ENCODE measurements at places on chromosomes 2 and 18. TPM values are rescaled to one million over a fixed set of nuclear protein-coding genes. Genes with fewer than 3 reads are reported as not detected.

Gene GULP1
- not detected for total RNA-seq

Gene TUBA4B
- not detected for total RNA-seq

Gene REG1B
- not detected for total RNA-seq

Gene UGT1A5
- not detected for total RNA-seq

- no peak for DNase-seq
Measured at GRCh38 chr2:140526575-140526974, 1604.2 kb downstream of the LRP1B start.

DNA sequence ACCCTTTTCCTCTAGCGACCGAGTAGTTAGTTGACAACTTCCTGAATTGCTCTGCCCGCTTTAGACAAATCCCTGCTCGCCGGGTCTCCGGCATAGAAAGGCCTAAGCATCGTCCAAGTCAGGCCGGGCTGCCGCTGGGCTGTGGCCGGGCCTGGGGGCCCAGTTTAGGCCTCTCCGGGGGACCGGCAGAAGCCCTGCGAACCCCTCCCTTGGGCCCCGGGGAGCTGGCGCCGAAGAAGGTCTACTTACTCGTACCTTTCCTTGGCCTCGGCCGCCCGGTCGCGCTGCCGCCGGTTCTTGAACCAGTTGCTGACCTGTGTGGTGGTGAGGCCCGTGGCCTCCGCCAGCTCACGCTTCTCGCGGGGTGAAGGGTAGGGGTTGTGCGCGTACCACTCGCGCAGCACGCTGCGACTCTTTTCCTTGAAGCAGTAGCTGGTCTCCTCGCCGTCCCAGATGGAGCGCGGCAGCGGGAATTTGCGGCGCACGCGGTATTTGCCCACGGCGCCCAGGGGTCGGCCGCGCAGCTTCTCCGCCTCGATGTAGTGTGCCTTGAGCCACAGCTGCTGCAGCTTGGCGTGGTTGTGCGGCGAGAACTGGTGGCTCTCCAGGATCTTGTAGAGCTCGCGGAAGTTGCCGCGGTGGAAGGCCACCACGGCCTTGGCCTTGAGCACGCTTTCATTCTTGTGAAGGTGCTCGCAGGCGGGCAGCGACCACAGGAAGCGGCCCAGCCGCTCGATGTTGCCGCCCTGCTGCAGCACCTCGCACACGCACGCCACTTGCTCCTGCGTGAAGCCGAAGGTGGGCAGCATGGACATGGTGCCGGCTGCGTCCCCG, 739 bp downstream of the SIX2 start:
- no peak for DNase-seq

Gene HOXD12
- not detected for total RNA-seq

DNA sequence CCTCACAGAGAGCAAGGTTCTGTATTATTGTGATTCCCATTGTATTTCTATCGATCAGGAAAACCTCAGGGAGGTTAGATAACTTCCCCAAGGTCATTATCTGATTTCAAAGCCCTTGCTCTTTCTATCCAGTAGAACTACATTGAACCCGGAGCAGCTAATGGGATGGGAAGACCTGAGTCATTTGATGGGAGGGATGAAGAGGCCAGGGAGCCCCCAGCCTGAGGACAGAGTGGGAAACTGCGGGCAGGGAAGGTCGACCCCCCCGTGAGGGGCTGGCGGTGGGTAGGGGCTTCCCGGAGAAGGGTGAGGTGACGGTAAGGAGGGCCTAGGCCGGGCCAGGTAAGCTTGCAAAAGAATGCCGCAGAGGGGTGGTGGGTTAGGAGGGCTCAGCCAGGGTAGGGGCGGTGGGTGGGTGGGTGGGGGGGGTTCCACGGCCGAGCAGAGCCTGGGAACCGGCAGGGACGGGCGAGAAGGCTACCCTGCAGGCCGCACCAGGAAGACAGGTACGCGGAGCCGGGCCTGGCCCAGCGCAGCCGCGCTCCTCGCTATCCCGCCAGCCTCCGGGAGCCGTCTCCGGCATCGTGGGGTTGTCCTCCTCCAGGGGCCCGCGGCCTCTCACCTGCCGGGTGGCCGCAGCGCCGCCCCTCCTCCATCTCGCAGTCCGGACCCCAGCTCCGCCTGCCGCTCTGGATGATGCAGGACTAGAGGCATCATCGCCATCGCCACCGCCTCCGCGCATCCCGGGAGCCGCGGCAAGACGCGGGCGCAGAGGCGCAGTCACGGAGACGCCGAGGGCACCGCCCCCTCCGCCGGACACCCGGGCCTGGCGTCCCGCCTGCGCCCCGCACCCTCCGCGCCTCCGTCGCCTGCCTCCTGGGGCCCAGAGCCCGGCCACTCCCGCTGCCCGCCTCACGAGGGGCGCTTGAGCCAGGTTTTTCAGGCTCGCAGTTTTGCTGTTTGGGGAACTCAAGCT, at the start of gene GPR75:
TSS of gene GPR75 (minus strand) at position 762 of the 976 bp plus-strand sequence. CDS start 5,211 bp downstream, outside the sequence.
- no peak for DNase-seq

DNA sequence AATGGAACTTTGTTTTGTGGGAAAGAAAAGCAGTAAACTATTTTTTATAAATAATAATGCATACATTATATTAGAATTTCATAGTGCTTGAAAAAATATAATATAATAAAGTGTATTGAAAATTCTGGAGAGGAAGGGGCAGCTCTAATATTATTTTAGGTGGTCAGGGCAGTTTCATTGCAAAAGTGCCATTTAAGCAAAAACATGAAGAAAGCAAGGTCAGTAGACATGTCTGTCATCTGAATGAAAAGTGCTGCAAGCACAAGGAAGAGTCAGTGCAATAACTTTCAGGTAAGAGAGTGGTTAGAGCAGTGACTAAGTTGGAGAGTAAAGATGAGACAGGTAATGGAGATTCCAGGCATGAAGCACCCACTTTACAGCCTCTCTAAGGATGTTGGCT, 435.6 kb upstream of the REG3G start:
- DNase-seq: no peak

Gene EFEMP1
- total RNA-seq: not detected

Gene MRPL44
- total RNA-seq: 39.1 TPM

Gene LIMS4
- total RNA-seq: 1.1 TPM

- DNase-seq: no peak
Measured at GRCh38 chr2:238055841-238056240, 5.0 kb upstream of the SCLY start.

Gene MYOM1
- total RNA-seq: 0.40 TPM

Gene CENPO
- 38.5 TPM for total RNA-seq

Gene CELF4
- not detected for total RNA-seq

Gene EMX1
- not detected for total RNA-seq

Gene PREB
- total RNA-seq: 45.2 TPM

Gene NCOA1
- 15.4 TPM for total RNA-seq

GRCh38 chr18:273525-273924, 5.7 kb upstream of the THOC1 start:
- DNase-seq: no peak

GRCh38 chr2:50995610-50996009, 36.3 kb downstream of the NRXN1 start:
- DNase-seq: no peak

Gene RAB17
- total RNA-seq: not detected

Gene HES6
- 4.0 TPM for total RNA-seq

DNA sequence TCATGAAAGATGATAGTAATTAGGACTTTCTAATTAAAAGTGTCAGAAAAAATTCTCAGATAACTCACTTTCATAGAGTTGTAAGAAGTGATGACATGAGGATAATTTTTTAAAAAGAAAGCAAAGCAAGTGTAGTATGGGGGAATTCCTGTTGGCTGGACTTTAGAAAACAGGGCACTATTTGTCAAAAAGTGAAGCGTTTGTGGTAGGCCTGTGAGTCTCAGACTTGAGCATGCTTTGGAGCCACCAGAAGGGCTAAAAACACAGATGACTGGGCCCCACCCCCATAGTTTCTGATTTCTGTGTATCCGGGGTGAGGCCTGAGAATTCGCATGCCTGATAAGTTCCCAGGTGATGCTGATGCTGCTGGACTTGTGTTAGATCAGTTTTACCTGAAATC, 222.6 kb upstream of the LRRTM1 start:
- no peak for DNase-seq

- DNase-seq: peak; percentile 53
Measured at GRCh38 chr2:55051026-55051866, 995 bp upstream of the RTN4 start.

Gene LIMS3
- 1.5 TPM for total RNA-seq

GRCh38 chr2:219612577-219613286, 14.7 kb upstream of the SLC4A3 start:
- peak; percentile 25 for DNase-seq

Gene TXNDC2
- total RNA-seq: not detected

GRCh38 chr18:13429884-13430510, 211.4 kb downstream of the LDLRAD4 start:
- DNase-seq: no peak

DNA sequence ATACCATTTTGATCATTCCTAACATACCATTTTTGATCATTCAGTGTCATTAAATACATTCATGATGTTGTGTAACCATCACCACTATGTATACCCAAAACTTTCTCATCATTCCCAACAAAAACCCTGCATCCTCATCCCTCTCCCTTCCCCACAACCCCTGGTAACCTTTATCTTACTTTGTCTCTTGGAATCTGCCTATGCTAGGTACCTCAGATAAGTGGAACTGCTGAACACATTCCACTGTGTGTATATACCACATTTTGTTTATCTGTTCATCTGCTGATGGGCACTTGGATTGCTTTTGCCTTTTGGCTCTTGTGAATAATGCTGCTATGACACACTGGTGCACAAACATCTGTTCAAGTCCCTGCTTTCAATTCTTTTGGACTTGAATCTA, 83.8 kb upstream of the TFCP2L1 start:
- no peak for DNase-seq

GRCh38 chr18:79746730-79747129, 51.0 kb upstream of the KCNG2 start:
- DNase-seq: no peak

DNA sequence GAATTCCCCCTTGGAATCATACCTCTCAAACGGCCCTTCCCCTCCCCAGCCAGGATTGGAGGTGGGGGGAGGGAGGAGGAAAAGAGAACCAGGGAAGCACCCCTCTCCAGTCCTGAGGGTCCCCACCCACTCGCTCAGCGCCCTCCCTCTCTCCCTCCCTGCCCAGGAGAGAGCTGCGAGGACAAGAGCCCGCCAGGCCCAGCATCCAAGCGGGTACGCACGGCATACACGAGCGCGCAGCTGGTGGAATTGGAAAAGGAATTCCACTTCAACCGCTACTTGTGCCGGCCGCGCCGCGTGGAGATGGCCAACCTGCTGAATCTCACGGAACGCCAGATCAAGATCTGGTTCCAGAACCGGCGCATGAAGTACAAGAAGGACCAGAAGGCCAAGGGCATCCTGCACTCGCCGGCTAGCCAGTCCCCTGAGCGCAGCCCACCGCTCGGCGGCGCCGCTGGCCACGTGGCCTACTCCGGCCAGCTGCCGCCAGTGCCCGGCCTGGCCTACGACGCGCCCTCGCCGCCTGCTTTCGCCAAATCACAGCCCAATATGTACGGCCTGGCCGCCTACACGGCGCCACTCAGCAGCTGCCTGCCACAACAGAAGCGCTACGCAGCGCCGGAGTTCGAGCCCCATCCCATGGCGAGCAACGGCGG, 14.4 kb downstream of the HOXD3 start:
- DNase-seq: no peak

GRCh38 chr2:6994536-6995128, 77.4 kb downstream of the RNF144A start:
- no peak for DNase-seq

Gene MC4R
- not detected for total RNA-seq

Gene POMC
- total RNA-seq: 4.8 TPM

DNA sequence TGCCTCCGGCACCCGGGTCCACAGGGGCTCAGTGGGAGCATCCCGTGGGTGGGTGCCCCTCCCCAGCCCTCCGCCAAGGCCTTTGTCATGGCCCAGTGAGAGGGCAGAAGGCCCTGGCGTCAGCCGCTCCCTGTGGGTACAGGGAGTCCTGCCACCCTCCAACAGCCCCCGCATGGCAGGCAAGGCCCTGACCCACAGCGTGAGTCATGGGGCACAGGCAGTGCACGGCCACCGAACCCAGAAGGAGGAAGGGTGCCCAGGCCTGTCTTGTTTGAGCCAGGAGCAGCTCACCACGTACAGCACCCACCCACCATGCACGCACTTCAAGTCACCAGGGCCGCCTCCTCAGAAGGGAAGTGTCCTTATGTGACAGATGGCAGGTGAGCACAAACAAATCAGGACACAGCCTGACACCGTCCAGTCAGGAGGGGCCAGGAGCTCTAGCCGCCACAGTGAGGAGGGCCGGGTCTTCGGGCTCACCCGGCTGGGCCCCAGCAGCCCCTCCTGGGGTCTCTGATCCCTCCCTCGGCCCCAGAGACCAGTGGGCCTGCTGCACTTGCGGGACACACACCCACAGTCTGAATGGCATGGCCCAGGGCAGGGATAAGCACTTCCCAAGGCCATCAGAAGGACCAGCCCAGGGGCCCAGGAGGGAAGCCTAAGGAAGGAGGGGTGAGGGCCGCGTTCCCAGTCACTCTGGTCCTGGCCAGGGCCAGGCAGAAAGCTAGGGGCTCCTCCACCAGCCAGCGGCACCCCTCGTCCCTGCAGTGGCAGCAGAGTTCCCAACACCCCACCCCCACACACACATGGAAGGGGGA, 25.8 kb downstream of the BIN1 start:
- DNase-seq: peak; percentile 68

DNA sequence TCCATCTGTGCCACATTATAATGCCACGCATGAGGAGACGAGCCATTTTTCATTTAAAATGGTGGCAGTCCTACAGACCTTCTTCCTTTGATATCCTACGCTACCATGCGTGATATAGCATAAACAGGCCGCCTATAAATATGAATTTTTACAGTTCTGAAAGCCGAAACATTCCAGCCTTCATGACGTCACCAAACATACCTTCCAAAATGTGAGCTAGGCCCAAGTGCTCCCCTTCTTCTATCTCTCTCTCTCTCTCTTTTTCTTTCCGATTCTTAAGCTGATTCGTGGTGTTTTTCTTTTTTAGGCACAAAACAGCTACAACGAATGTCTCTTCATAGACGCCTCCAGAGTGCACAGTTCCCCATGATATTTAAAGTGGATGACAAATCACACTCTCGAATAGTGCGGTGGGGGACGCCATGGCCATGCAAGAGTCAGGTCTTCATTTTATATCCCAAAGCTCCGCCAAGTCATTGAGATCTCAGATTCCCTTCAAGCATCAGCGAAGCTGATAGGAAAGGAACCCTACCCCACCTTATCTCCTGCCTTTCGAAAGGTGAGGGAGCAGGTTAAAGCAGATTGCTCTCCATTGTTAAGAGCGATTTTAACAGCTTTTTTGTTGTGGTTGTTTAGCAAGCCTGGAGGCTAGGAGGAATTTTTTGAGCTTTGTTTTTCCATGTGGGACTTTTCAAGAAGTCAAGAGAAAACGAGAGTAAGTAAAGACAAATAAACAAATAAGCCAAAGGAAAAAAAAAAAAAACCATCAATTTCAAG, 436.3 kb downstream of the CMPK2 start:
- DNase-seq: no peak

DNA sequence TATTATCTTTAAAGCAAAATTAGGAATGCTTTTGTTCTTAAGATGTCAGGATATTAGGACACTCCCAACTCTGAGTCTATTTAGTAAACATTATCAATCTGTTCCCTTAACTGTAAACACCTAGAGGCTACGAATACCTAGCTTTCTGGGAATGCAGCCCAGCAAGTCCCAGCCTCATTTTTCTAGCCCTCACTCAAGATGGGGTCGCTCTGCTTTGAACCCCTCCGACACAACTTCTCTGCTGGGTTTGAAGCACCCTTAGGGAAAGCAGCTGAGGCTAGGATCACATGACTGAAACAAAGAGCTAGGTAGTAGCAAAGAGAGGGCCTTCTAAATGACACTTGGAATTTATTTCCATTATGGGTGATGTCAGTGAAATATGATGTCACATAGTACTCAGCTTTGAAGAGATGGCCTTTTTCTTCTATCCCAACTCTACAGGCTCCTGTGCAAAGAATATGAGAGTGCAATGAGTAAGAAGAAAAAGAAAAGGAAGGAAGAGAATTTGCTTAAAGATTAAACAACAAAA, 114.7 kb downstream of the CSRNP3 start:
- DNase-seq: no peak

GRCh38 chr2:16257322-16258028, 317.1 kb downstream of the MYCN start:
- no peak for DNase-seq
